ENCODE measurements at places on chromosomes 1 and 21.

DNA sequence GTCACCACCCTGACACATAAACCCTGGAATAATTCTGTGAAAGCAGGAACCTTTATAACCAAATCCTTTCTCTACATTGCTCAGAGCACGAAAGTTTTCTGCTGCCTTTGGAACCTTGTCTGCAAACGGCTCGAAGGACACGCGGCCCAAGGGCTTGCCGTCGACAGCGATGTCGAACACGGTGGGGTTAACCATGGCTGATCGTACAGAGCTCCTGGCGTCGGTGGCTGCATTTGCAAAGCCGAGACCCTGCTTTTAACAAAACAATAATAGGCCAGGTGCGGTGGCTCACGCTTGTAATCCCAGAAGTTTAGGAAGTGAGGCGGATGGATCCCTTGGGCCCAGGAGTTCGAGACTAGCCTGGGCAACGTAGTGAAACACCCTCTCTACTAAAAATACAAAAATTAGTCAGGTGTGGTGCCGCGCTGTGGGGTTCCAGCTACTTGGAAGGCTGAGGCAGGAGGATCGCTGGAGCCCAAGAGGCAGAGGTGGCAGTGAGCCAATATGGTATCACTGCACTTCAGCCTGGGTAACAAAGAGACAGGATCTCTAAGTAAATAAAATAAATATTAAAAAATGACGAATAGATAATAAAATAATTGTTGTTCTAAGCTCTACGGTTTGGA, 2.2 kb upstream of the EIF2B3 start:
- no peak for DNase-seq

DNA sequence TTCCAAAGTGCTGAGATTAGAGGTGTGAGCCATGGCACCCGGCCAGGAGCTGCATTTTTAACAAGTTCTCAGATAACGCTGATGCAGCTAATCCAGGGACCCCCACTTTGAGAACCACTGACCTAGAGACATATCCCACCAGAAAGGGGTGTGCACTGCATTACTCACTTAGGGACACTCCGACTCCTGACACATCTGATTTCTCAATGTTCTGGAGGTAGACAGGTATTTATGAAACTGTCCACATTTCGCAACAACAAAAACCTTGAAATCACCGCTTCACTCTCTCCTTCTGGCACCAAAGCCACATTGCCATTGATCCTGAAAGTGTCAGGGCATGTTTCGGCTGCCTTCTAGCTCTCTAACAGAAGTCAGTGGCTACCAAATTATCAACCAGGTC, 23.2 kb upstream of the CAMTA1 start:
- DNase-seq: no peak

DNA sequence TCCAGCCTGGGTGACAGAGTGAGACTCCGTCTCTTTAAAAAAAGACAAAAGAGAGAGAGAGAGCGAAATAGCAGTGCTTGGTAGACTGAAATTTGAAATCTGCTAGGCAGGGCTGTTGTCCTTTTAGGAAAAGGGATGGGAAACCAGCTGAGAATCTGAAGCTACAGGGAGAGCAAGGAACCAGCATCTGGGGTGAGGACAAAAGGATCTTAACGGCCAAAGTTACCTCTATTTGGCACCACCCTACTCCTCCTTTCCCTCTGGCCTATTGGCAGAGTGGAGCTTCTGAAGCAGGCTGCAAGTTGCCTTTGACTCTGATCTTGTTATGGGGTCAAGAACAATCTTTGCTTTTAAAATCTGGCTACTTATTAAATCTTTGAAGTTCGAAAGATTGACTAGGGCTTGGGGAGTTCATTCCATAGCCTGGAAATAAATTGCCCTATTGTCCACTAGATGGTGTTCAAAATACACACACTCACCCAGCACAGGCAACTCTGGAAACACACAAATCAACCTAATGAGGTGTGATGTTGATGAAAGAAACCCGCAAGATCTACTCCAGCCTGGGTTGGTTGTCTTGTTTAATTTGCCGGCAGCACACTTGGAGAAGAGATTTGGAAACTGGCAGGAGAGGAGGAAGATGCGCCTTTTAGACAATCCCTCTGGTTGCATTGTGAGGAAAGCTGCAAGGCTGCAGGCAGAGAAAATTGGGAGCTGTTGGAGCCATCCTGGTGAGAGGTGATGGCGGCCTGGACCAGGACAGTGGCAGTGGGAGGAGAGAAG, 16.5 kb upstream of the PARP1 start:
- DNase-seq: peak; percentile 78

DNA sequence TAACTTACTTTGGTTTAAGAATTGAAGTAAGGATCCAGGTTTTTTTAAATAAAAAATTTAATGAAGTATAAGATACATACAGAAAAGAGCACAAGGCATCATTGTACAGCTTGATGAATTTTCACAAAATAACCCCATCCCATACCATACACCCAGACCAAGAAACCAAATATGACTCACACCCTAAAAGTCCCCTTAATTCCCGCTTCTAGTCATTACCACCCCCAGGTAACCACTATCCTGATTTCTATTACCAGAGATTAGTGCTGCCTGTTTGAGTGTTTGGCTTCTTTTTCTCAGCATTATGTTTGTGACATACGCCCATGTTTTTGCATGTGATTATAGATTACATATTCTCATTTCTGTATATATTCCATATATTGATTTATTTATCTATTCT, 98.5 kb upstream of the HIVEP3 start:
- no peak for DNase-seq

DNA sequence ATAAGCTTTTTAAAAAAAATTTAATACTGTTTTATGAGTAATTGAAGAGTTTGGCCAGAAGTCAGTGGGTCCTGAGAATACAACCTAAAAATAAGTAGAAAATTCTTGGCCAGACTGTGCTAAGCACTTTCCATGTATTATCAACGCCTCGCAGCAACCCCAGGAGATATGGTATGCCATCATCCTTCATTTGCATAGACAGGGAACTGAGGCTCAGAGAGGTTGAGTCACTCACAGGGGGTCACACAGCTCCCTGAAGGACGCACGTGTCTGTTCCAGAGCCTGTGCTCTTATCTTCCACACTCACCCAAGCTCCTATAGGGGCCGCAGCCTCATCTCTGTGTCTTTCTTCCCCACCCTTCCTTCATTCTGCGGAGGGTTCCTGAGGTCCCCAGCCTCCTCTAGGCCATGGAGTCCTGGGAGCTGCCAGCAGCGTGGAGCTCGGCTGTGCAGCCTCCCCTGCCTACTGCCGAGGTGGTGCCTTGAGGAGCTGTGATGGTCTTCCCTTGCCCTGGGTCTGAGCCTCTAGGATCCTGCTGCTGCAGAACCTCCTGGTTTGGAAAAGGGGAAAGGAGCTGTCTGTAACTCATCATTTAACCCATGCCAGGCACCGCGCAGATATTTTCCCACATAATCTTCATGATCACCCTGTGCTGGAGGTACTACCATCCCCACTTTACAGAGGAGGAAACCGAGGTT, 30.3 kb upstream of the ECE1 start:
- no peak for DNase-seq
